ENCODE measurements at places on chromosomes 12 and 14.
A peak's percentile ranks its signal among the peaks of the same experiment; 100 is the strongest.

- DNase-seq: no peak
These were observed 82.0 kb upstream of the SFSWAP start for GRCh38 chr12:131628766-131629448.

GRCh38 chr12:51009056-51009440 lies 17.1 kb downstream of the SLC11A2 start:
- DNase-seq: no peak

- no peak for DNase-seq
These were observed 4.4 kb downstream of the ITGA7 start for GRCh38 chr12:55703288-55703687.

- DNase-seq: no peak
These were observed 20.0 kb downstream of the PROX2 start for GRCh38 chr14:74855945-74856344.

- DNase-seq: no peak
These were observed 10.2 kb downstream of the ABCB9 start for GRCh38 chr12:122956035-122956434.

DNA sequence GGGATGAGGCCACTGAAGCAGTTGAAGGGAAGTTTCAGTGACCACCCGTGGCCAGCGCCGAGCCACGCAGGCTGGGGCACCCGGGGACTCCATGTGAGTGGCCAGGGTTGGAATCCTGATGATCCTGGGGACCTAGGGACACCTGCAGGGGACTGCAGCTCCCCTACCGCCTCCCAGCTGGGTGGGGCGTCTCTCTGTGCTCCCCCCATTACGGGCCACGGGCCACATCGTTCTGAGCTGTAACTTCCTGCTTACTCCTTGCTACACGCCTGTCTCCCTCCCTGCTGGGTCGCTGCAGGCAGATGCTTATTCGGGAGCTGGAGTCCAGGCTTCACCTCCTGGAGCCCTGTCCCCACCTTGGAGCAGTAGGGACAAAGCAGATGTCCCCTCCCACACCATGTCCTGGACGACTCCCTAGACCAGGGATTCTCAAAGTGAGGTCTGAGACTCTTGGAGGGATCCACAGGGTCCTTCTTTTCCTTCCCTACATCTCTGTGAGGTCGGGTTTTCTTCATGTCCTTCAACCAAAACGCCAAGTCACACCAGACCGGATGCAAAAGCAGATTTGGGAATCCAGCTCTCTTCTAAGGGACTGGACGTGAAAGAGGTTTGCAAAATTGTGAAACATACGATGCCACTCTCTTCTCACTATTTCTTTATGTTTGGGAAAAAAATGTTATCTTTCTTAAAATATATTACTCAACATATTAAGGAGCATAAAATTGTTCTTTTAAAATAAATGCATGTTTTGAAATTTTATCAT lies 85.9 kb upstream of the NCOR2 start:
- DNase-seq: no peak

- DNase-seq: no peak
These were observed 122.5 kb downstream of the HMGA2 start for GRCh38 chr12:65946821-65947220.

- no peak for DNase-seq
These were observed 60.1 kb downstream of the RPS29 start for GRCh38 chr14:49526101-49526500.

DNA sequence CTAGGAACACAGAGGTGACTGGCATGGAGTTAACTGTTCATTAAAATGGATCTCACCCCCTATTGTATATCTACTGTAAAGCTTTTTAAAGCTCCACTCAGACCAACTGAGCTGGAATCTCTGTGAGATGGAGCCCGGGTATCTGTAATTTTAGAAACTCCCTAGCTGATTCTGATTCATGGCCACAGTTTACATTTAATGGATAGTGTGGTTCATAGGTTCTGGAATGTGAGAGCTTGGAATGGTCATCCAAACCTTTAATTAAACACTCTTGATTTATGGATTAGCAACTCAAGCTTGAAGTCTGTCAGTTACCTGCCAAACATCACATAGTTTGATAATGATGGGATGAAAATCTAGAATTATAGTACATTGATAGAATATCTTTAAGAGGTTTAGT lies 183.8 kb downstream of the SLC25A21 start:
- no peak for DNase-seq

DNA sequence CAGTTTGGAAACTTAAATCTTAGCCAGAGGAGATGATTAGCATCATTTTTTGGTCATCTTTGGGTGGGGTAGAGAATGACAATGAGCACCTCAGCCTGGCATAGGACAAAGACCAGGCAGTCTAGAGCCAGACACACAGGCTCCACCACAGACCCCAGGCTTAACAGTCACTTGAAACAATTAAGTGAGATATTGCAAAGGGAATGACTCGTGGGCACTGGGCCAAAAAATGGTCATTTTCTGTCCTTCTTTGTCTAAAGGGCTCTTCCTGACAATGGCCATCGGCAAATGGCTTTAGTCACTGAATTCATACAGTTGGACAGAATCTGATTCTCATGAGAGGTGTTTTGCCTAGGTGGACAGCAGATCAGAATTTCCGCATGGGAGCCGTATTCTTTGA lies 78.0 kb upstream of the DICER1 start:
- no peak for DNase-seq

DNA sequence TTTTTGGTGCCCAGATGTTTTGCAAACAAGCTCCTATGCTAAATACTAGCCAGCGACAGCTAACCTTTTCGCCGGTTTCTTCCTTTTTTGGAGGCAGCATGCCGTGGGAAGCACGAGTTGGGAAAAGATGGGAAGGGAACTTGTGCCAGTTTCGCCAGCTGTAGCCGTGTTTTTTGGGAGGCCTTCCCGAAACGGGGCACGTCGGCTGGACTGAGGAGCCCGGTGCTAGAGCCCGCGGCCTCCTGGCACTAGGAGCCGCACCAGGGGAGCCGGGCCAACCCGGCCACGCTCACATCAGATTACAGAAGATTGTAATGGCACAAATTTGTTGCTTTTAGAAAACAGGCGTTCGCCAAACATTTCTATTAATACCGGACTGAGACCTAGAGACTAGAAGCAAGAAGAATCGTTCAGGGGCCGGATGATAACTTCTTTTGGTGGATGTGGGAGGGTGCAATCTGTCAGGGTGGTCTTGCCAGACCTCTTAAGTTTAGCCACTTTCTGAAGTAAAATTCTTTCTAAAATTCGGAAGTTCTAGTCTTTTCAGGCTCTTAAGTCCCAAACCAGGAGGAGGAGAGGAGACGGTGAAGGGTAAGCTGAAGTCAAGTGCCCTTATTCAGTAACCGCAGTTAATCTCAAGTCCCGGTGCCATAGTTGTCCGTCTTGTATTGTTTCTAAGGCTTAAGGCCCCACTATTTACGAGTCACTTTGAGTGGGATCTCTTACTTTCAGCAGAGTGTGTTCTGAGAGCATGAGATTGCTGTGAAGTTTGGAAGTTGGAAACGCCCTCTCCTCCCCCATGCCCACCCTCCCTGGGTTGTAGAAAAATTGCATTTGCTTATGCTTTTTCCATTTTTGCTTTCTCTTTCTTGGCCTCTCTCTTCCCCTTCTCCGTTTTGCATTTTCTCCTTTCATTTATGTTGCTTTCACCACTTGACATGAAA lies 1.3 kb downstream of the RASSF3 start:
- DNase-seq: no peak

DNA sequence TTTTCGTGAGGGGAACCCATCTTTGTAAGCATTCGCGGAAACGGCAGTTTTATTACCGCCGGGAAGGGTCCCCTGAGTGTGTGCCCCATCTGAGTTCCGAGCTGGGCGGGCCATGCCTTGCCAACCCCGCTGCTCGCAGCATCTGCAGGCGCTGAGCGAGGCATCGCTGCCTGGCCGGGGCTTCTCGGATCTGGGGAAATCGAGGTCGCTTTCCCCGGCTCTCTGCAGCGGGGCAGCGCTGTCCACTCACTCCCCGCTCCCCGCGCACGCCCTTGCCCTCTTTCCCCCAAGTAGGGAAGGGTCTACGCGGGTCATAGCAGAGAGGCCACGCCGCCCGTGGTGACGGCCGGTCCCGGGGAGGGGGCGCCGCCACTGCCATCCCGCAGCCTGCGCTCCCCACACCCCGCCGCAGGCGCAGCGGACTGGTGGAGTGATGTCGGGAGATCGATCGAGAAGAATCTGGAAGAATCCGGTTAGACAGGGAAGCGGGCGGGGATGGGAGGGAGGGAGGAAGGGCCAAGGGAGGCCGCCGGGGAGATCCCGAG lies 507 bp upstream of the FKBP4 start:
- no peak for DNase-seq

DNA sequence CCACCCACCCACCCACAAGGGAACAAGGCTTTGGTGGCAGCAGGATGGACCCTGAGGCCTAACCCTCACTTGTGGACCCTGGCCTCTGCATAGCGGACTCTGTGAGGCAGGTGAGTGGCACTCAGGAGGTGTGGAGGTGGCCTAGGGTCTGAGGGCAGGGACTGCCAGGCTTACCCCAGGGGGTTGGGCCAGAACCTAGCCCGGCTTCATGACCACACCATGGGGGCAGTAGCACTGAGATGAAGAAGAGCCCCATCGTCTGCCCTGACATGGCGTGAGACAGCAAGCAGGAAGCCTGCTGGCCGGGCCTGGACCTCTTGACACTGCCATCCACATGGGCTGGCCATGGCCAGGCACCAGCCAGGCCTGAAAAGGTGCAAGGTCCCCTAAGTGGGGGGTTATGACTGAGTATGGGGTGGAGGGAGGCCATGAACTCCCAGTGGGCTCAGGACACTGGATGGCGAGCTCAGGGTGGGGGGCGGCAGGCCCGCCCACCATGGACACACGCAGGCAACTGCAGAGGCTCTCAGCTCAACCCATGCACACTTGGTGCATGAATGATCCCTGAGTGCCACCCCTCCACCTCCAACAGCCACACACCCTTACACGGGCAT lies 29.3 kb downstream of the JAG2 start:
- no peak for DNase-seq

GRCh38 chr12:12720672-12721161 lies 3.5 kb downstream of the CDKN1B start:
- DNase-seq: no peak

DNA sequence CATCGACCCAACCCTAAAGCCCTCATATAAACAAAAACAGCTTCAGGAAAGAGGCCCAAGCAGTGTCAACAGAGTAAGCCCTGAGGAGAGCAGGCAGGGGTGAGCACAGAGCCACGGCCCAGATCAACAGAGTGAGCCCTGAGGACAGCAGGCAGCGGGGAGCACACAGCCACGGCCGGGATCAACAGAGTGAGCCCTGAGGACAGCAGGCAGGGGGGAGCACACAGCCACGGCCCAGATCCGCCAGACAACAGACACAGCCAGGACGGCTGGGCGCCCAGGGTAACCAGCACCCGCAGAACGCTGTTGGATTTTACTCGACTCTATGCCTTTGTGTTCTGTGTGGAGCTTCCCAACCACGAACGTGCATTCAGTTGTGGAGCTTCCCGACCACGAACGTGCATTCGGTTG lies 15.0 kb downstream of the CCDC85C start:
- no peak for DNase-seq

DNA sequence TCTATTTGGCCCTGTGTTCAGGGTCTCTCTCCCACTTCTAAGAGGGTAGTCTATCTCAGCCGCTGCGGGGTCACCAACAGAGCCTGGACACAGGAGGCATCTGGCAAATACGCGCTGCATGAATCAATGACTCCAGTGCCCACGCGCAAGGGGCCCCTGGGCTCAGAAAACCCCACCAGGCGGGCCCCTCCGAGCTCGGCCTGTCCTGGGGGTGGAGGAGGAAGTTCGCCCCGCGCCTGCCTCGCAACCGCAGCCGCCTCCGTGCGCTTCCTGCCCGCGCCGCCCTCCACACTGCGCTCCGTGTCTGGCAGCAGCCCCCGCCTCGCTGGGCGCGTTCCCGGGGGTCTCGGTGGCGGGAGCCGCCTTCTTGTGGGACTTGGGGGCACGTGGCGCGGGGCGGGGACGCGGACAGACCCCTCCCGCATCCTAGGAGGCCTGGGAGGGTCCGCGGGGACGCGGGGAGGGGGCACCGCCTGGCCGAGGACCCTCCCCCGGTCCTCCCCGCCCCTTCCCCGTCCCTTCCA lies 811 bp upstream of the FBRSL1 start:
- DNase-seq: no peak

DNA sequence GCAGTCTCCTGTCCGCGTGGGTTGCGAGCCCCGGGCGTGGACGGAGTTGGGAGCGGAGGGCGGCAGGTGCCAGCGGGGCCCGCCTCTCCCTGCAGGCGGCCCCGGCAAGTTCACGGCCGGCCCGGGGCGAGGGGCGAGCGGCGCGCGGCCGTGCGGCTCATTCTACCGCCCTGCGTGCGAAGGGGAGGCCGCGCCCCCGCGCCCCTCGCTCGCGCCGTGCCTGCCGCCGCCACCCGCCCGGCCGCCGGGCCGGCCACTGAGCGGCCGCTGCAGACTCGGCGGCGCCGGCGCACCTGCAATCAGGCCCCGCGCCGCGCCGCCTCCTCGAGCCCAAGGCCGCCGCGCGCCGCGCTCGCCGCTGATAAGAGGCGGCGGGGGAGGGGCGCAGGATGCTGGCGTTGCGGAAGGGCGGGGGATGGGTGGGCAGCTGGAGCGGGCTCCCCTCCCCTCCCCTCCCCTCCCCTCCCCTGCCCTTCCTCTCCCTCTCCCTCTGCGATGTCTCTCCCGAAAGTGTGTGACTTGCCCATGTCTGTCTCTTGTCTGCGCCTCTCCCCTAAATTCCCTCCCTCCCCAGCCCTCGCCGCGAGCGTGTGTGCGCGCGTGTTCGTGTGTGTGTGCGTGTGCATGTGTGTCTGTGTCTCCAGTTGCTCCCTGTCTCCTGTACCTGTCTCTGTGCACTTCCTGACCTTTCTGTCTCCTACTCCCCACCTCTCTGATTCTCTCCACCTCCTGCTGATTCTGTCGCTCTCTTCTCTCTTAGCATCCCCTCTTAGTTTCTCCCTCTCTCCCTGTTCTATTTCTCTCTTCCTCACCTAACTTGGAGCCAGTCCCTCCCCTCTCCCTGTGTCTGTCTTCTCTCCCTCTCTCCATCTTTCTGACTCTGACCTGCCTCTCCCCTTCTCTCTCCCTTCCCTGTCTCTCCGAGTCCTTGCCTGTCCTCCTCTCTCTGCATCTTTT lies 768.1 kb upstream of the TBX3 start:
- DNase-seq: no peak

- no peak for DNase-seq
These were observed 584 bp downstream of the ACSM4 start for GRCh38 chr12:7304456-7304855.

DNA sequence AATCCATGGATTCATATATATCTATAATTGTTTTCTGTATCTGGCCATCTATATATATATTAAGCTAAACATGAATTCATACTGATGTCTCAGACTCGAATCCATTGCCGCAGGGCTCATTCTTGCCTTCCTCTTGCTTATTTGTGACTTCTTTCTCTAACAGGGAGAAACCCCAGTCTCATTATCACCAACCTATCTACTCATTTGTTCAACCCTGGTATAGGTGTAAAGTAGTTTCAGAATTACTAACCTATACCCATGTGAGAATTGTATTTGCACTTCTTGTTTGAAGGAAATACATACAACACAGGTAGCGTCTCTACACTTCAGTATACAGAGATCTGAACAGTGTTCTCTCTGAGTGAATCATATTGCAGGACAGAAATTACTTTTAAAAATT lies 77.7 kb downstream of the PTPN11 start:
- DNase-seq: no peak

GRCh38 chr14:54579621-54580020 lies 12.7 kb downstream of the SAMD4A start:
- DNase-seq: peak; percentile 68

Measured in fibroblast of skin of scalp (primary cell).